ENCODE measurements at places on chromosomes 1 and 21.

- DNase-seq: no peak
Observed at GRCh38 chr1:156815307-156815826, 1.3 kb downstream of the SH2D2A start.

DNA sequence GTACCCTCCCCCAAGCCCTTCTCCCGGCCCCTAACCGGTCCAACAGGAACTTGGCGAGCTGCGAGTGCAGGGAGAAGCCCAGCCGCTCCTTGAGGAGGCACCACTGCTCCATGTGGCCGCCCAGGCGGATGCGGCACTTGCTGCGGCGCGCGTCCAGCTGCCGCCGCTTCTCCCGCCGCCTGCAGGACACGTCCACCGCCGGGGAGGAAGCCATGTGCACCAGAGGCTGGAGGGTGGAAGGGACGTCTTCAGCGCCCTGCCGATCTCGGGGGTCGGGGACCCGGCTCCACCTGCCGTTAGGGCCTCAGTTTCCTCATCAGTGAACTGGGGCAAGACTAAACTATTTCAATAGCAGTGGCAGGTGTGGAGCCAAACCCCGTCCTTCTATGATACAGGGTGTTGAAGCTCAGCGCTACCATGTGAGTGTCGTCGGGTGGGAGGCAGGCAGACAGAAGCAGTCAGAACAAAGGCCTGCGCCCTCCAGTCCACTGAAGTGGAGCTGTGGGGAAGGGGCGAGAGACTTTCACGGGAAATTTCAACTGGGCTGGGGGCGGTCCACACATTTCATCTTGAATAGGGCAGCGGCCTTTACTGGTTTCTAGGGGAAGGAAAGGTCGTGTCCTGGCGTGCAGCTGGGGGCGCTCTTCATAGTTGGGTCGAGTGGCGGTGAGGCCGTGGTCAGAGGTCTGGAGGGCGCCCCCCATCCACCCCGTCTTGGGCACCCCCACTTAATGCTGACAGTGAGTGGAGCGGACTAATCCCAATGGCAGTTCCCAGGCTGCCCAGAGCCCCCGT, 592 bp downstream of the ZNF692 start:
- peak; percentile 87 for DNase-seq

- DNase-seq: no peak
Observed at GRCh38 chr1:34176830-34177603, at the start of gene C1orf94. Gene C1orf94, plus strand, starts transcription at chr1:34176907. Its CDS starts 883 bp downstream, at chr1:34177790.

- DNase-seq: no peak
Observed at GRCh38 chr1:225737161-225737560, 40.5 kb upstream of the SRP9 start.

DNA sequence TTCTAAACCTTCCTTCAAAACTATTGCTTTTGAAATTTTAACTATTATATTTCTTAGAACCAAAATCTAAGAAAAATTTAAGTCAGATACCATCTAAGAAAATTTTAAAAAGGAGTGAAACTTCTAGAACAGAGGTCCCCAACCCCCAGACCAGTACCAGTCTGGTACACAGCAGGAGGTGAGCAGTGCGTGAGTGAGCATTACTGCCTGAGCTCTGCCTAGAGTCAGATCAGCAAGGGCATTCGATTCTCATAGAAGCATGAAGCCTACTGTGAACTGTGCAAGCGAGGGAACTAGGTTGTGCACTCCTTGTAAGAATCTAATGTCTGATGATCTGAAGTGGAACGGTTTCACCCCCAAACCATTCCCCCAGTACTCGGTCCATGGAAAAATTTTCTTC, 106.7 kb downstream of the VAV3 start:
- DNase-seq: no peak

GRCh38 chr1:14836426-14837140, 238.1 kb downstream of the KAZN start:
- DNase-seq: peak; percentile 83

DNA sequence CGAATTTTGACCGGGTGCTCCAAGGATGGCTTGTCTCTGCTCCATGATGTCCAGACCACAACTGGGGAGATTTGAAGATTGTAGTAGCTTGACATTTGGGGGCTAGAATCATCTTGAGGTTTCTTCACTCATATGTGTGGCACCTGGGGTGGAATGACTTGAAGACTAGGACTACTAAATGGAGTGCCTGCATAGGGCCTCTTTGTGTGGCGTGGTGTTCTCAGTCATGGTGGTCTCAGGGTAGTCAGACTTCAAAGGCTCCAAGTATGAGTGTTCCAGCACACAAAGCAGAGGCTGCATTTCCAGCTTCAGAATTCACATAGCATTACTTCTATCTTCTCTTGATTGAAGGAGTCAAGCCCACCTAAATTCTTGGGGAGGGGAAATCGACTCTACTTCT, 16.8 kb downstream of the ATF6 start:
- DNase-seq: no peak

GRCh38 chr1:218996362-218996761, 177.3 kb upstream of the LYPLAL1 start:
- DNase-seq: no peak

GRCh38 chr1:235409042-235409820, 42.0 kb downstream of the TBCE start:
- DNase-seq: no peak

- DNase-seq: peak; percentile 65
Observed at GRCh38 chr1:52601991-52602855, at the start of gene GPX7. Gene GPX7, plus strand, starts transcription at chr1:52602371. Its CDS starts 39 bp downstream, at chr1:52602410.

- peak; percentile 77 for DNase-seq
Observed at GRCh38 chr1:17831597-17831996, 76.5 kb downstream of the ACTL8 start.

DNA sequence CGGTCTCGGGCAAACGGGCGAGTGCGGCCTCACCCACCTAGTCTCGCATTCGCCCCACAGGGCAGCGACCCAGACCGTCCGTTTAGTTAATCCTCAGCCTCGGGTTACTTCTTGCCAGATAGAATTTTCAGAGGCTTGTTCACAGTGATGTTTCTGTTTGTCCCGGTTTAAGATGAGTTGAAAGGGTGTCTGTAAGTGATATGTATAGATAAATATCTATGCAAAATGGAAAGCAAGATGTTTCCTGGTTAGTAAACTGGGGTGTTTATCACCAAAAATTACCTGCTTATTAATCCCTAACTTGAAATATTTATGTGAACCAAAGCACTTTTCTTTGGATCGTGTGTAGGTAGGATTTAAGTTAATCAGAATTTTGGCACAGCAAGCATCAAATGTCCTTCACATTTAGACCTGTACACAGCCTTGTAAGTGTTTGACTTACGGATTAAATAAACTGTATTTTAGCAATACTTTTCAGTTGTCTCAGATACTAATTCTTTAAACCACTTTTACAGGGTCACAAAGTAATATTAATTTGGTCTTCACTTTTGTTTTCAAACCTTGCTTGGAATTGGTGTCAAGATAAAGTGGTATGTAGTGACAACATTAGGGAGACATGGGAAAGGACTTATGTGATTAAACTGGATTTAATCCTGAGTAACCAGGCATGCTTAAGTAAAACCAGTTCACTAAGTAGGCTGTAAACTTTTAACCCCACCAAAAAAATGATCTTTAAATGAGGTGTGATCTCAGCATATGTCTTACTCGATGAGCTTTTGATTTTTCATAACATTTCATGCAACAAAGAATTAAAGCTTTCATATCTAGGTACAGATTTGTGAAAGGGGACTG, 914 bp downstream of the ZNF326 start:
- DNase-seq: no peak

GRCh38 chr1:230137337-230137815, 70.3 kb downstream of the GALNT2 start:
- DNase-seq: no peak

GRCh38 chr1:201173736-201174135, 16.9 kb upstream of the IGFN1 start:
- DNase-seq: no peak

- DNase-seq: no peak
Observed at GRCh38 chr1:217561446-217561845, 69.4 kb downstream of the GPATCH2 start.

GRCh38 chr1:116359060-116359830, 13.8 kb upstream of the ATP1A1 start:
- no peak for DNase-seq

DNA sequence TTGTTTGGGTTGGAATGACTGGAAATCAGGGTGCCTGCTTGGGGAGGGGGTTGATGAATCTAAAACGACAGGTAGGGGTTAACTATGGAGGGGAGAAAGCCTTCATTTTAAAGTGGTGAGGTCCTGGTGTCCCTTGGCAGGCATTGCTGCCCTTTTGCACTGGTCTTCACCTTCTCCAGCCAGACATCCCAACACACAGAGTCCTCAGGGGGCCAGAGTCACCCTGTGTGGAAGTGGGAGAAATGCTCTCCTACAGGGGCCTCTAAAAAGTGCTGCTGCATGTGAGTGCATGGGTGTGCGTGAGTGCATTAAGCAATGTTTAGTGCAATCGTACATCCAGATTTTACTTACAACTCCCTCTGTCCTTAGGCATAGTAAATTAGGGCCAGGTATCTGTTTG, 39.0 kb downstream of the TEX35 start:
- DNase-seq: no peak

GRCh38 chr1:154414606-154415005, 9.5 kb downstream of the IL6R start:
- no peak for DNase-seq

DNA sequence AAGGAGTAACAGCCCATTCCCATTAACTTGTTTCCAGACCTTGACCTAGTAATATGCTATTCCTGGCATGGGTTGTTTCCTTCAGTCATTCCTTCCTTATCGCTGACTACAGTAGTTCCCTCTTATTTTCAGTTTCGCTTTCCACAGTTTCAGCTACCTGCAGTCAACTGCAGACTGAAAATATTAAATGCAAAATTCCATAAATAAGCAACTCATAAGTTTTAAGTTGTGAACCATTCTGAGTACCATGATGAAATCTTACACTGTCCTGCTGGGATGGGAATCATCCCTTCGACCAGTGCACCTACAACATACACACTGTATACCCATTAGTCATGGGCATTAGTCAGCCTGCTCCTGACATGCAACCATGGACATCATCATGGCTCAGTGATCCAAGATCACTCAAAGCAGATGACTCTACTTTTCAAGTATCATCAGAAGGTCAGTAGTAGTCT, 66.7 kb downstream of the CCDC30 start:
- peak; percentile 54 for DNase-seq

GRCh38 chr21:32917362-32918135, 108.2 kb upstream of the OLIG2 start:
- DNase-seq: no peak

- DNase-seq: no peak
Observed at GRCh38 chr1:227791425-227792143, 23.9 kb upstream of the PRSS38 start.

- DNase-seq: no peak
Observed at GRCh38 chr1:46757247-46757955, 38.5 kb upstream of the EFCAB14 start.

GRCh38 chr1:163071405-163072255, 2.5 kb downstream of the RGS4 start:
- DNase-seq: peak; percentile 79

DNA sequence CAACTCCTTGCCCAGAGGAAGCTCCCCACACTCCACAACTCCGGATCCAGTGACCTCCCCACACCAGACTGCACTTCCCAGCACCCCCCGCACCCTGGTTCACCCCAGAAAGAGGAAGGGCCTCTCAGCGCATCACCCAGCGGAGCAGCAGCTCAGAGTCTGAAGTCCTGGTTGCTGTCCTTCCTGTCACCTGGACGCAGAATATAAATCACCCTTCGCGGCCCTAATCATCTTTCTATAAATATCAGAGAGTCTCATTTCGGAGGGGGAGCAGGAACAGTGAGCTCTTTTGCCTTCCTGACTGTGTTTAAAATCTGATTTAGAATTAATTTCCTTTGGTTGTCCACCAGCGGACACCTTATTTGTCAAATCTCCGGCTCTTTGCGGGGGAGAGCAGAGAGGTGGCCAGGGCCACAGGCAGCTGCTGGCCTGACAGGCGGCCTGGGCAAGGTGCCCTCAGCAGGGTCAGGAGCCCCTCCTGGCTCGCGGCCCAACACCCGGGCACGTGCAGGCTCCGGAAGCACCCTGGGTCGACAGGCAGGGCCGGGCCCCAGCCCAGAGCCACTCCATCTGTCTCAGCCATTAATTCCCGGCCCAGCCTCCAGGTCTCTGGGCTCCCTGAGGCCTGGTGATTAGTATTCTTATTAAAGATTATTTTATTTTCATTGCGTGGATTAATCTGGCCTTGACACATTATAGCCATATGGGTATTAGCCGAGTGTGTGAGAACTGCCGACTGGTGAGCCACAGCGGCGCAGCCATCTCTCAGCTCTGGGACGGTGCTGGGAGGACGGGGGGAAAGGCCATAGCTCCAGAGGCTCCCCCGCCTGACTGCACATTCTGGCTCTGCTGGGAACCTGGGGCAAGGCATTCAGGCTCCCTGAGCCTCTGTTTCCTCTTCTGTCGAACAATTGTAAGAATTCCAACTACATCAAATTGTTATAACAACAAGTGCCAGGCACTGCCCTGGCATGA, 19.7 kb downstream of the EPHA8 start:
- no peak for DNase-seq

GRCh38 chr1:98336472-98337083, 324.9 kb upstream of the SNX7 start:
- no peak for DNase-seq

GRCh38 chr1:44798481-44799365, 1.5 kb upstream of the PLK3 start:
- no peak for DNase-seq

- DNase-seq: no peak
Observed at GRCh38 chr1:246831543-246831942, 100.2 kb downstream of the AHCTF1 start.

- no peak for DNase-seq
Observed at GRCh38 chr1:29475326-29475725, 239.0 kb downstream of the PTPRU start.

- DNase-seq: no peak
Observed at GRCh38 chr1:245440922-245441321, 286.1 kb downstream of the KIF26B start.

DNA sequence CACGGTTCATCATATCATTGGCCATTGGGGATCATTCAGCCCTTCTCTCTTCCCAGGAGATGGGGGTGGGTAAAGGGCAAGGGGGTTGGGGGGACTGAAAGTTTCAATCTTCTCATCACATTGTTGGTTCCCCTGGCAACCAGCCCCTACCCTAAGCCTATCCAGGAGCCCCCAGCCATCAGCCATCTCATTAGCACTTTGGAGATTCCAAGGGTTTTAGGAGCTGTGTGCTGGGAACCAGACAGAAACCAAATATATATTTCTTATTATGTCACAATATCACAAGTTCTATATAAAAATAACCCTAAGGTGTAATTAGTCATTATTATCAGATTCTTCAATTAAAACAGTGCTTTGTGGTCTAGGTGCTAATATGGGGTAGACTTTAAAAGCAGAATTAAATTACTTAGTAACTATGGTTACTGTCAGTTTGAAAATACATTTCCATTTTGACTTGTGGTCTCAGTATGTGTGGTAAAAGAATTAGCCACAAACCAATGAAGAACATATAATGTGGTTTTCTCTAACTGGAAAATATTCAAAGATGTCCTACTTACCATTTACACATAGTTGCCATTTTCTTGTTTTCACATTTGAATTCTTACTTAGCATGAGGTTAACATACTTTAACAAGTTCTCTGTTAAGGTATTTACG, 28.1 kb downstream of the IL23R start:
- DNase-seq: no peak

- no peak for DNase-seq
Observed at GRCh38 chr1:231695439-231696255, 69.1 kb downstream of the DISC1 start.
